ENCODE measurements at places on chromosomes 4 and X.

DNA sequence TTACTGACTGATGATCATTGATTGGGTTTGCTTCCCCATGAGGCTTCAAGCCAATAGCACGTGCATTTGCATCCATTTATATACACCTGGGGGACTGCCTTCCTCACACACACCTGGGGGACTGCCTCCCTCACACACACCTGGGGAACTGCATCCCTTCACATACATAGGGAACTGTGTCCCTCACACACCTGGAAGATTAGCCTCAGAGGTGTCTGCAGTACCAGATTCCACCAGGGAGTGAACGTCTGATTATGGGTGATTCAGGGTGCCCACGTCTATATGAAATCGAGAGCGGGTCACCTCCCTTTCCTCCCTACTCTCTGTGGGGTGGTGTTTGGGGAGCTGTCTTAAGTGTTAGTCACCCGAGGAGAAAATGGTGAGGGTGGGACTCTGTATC, 16.9 kb downstream of the CD99 start:
- DNase-seq: no peak

DNA sequence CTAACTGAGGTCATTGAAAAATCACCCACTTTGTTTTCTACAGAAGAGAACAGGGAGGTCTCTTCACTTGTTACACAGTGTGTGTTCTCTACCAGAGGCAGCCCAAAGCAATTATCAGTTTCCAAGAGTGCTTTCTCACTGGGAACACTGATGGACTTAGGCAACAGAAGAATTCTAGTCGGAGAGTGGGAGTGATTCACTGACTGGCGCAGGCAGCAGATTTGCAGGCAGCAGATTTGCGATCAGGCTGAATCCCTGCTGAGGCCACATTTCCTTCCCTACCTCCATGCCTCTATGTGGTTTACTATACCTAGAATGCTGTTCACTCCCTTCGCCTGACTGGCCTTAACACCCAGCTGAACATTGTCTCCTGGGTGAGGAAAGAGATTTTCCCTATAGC, 6.6 kb downstream of the OCIAD2 start:
- DNase-seq: no peak

DNA sequence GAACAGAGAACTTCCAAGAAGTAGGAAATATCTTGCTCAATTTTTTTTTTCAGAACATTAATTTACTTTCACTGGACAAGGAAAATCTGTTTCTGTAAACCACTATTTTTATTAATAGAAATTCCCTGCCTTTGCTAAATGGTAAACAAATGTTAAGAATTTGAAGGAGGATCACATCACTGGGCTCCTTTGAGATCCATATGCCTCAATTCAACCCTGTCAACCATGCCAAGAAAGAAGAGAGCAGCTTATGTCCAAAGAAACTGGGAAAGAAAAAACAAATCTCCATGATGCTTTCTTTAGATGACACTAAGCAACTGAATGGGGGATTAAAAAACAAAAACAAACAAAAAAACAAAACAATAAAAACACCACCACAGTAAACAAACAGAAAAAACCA, 47.7 kb downstream of the LNX1 start:
- no peak for DNase-seq

GRCh38 chr4:1378559-1379231, 27.5 kb downstream of the NKX1-1 start:
- no peak for DNase-seq

DNA sequence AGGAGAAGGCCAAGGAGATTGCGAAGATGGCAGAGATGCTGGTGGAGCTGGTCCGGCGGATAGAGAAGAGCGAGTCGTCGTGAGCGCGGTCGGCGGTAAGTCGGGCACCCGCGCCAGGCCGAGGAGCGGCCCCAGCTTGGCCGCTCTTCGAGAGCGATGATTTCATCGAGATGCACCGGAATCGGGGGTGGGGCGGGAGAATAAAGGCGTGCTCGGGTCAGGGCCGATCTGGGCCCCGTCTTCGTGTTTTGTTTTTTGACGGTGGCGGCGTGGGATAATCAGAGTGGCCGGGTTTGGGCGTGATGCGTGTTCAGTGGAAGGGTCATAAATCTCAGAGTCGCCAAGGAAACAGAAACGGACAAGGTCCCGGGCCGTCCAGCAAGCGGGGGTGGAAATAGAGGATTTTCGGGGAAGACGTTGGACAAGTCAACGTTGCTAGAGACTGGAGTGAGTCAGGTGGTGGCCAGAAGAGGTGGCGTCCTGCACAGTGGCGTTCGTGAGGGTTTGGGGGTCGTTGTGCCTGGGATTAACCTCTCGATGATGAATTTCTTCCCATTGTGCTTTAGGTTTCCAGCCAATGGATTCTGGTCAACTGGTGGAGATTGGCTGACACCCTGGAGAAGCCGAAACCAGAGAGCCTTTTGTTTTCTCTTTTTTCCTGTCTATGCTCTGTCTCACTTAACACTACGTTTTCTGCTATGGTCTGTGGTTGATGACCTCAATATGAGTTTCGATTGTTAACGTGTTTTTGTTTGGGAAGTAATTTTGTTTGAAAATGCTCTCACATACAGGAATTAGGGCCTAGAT, 882 bp downstream of the MRFAP1 start:
- DNase-seq: no peak

All from anterior cingulate cortex (tissue), 58 donors.